Activated CD8-positive, alpha-beta memory T cell treated with anti-CD3 and anti-CD28 coated beads, Interleukin-2, amount 50 U/mL, for 48 hours (primary cell): ENCODE measurements at places on chromosomes 7 and 10.

DNA sequence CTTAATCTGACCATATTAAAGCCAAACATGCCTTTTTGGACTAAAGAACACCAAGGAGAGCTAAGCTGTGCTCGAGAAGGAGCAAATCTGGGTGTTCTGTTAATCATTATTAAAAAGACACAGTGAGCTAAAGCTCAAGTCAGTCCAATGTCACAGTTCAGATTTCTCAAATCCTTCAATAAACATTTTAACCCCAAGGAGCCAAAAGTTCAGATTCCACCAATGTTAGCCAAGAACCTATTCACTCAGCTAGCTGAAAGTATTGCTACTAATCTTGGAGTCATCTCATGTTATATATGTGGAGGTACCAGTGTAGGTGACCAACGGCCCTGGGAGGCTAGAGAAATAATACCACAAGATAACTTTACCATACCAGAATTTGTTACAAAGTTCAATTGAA is 14.5 kb upstream of the ZNF33B start:
- DNase-seq = no peak

DNA sequence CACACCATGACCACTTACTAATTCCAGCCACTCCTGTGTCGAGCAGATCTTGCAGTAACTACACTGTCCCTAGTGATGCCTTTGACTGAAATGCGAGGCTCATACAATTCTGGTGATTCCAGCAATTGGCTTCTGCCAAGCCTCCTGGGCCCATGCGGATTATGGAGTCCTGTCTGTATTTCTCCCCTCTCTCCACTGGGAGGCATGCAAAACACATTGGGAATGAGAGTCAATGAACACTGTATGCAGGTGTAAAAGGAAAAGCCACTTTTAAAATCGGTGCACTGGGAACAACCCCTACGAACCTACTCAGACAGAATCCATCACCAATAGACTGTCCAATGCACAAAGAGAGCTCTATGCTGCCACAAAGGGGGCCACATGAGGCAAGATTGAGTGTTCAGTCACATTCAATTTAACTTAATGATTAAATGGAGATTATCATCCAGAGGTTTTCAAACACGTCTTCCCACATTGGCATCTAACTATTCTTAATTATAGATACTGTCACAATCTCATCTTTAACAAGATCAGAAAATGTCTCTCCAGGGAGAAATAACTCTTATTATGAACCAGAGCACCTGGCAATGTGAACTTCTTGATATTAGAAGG is 550.6 kb downstream of the GLRX3 start:
- no peak for DNase-seq

GRCh38 chr7:16564909-16565426 is 38.3 kb downstream of the LRRC72 start:
- no peak for DNase-seq

GRCh38 chr10:50527442-50528043 is 96.2 kb downstream of the SGMS1 start:
- DNase-seq = no peak

GRCh38 chr7:151024435-151025056 is at the start of gene ATG9B:
ATG9B (minus strand) TSS chr7:151024494; CDS start chr7:151024423, 71 bp downstream.
- no peak for DNase-seq

GRCh38 chr7:289756-290553 is at the start of gene FOXL3:
FOXL3 (plus strand) TSS chr7:290170; CDS start chr7:290170, 0 bp downstream.
- no peak for DNase-seq

DNA sequence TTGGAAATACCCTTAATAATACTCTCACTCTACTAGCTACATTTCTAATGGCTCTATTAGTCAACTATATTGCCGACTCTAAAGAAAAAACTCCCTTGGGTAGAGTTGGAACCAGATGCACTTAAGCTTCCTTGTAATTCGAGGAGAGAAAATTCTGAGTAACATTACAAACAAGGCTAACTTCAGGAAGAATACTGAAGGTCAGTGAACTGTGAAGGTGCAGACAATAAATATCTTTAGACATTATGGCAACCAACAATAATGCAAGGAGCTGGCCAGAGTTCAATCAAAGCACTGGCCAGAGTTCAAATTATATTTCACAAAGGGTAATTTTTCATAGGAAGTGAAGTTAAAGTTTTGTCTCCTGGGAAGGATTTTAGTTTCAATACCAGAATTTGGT is 40.7 kb upstream of the MRLN start:
- DNase-seq = no peak

GRCh38 chr7:42395607-42396006 is 158.6 kb upstream of the GLI3 start:
- no peak for DNase-seq

DNA sequence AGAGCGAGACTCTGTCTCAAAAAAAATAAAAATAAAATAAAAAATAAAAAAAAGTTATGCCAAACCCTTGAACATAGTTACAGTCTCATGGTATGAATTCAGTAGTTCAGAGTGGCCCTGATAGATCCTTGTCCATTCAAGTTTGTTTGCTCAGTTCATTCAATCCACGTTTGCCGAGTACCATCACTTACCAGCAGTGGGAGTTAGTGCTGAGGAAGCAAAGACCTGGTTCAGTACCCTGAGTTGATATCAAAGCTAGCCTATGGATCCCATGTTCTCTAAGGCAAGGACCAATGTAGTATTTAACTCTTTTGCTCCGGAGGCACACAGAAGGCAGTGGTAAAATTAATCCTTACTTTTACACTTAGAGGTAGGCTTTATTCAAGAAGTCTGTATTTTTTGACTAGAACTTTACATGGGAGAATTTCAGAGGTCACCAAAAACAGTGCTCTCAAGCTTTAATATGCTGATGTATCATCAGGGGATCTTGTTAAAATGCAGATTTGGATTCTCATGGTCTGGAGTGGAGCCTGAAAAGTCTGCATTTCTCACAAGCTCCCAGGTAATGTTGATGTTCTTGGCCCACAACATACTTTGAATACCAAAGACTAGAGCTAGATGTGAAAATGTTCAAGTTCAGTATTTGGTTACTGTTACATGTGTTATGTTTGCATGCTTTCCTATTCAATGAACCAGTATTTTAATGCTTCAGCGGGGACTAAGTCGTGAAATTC is 38.1 kb upstream of the HBP1 start:
- no peak for DNase-seq

- no peak for DNase-seq
Measured at GRCh38 chr7:102913826-102914225, 1.0 kb downstream of the LRRC17 start.

GRCh38 chr7:148142660-148143248 is 447.8 kb upstream of the C7orf33 start:
- no peak for DNase-seq

DNA sequence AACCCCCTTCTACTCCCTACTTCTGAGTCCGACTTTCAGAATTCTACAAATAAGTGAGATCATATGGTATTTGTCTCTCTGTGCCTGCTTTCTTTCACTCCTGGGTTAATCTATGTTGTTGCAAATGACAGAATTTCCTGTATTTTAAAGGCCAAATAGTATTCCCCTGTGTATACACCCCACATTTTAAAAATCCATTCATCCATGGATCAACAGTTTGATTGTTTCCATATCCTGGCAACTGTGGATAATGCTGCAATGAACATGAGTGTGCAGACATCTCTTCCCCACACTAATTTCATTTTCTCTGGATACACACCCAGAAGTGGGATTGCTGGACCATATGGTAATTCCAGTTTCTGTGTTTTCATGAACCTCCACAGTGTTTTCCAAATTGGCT is 225.8 kb upstream of the TCERG1L start:
- no peak for DNase-seq

GRCh38 chr7:77459311-77459726 is 43.2 kb upstream of the GSAP start:
- no peak for DNase-seq

DNA sequence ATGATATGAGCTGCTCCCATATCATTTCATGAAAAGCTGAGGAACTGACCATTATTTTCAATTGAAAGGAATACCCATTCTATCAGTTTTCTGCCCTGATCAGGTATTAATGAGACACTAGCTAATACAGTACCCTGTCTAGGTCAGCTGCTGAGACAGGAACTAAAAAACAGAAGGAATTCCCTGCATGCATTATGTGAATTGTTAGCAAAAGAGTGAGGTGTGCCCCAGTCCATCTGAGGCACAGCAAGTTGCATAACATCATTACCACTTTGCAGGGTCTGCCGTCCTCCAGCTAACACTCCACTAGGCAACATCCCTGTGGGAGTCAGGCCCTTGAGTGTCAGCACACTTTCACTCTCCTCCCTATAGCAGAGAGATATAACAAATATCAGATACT is 11.1 kb upstream of the MSS51 start:
- DNase-seq = no peak

DNA sequence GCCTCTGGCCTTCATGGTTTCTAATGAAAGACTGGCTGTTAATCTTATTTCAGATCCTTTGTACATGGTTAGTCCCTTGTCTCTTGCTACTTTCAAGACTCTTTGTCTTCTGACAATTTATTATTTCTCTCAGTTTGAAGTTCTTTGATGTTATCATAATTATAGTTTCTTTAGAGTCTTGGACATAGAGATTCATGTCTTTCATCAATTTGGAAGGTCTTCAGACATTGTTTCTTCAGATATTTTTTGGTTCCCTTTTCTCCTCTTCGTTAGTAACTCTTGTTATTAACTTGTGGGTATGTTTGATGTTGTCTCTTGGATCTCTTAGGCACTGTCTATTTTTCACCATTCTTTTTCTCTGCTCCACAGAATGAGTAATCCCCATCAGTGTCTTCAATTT is 8.7 kb downstream of the ZNF37A start:
- DNase-seq = no peak

DNA sequence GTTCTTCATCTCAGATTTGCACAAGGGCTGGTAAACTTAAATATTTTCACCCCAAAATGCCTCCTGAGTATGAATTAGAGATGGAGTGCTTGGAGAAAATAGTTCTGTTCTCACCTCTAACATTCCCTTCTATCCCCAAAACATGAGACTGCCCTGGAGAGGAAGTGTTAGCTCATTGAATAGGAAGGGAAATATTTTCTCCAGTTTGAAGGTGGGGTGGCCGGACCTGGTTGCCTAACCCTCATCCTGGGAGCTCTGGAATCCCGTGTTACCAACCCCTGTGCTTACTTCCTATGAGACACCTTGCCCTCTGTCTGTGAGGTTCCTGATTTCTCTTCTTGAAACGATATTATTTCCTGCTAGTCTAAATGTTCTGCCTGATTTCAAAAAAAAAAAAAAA is 779 bp downstream of the IFIT2 start:
- no peak for DNase-seq

GRCh38 chr7:2598154-2598823 is 33.5 kb upstream of the TTYH3 start:
- DNase-seq = no peak

DNA sequence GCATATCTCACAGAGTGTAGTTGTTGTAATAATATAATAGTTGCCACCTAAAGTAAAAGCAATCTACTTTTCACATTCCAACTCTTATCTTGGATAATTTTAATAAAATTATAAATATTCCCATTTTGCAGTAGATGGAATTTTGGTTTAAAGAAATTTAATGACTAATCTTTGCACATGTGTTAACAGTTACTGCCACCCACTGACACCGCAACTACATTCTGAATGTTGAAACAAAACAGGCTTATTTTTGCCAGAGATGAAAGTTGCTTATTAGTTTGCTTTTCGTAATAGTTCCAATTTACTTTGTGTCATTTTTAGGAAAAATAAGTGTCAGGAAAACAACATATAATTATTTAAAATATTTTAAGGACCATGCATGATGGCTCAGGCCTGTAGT is 557.5 kb upstream of the PCDH15 start:
- no peak for DNase-seq

GRCh38 chr10:26438534-26439341 is 597 bp downstream of the APBB1IP start:
- DNase-seq = peak; percentile 83

DNA sequence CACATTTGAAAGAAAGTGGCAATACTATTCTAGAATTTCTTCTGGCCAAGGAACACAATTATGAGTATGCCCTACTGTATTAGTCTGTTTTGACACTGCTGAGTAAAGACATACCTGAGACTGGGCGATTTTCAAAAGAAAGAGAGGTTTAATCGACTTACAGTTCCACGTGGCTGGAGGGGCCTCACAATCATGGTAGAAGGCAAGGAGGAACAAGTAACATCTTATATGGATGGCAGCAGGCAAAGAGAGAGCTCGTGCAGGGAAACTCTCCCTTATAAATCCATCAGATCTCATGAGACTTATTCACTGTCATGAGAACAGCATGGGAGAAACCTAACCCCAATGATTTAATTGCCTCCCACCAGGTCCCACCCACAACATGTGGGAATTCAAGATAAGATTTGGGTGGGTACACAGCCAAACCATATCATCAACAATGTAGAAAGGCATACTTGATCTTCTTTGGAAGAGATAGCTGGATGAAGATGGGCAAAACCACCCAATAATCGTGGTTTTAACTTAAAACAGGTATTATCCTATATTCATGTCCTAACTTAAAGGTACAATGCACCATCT is 113.9 kb downstream of the ETV1 start:
- DNase-seq = no peak

- DNase-seq = no peak
Measured at GRCh38 chr7:7793921-7794320, 75.5 kb upstream of the RPA3 start.

GRCh38 chr10:14740684-14741247 is 33.9 kb downstream of the FAM107B start:
- no peak for DNase-seq

DNA sequence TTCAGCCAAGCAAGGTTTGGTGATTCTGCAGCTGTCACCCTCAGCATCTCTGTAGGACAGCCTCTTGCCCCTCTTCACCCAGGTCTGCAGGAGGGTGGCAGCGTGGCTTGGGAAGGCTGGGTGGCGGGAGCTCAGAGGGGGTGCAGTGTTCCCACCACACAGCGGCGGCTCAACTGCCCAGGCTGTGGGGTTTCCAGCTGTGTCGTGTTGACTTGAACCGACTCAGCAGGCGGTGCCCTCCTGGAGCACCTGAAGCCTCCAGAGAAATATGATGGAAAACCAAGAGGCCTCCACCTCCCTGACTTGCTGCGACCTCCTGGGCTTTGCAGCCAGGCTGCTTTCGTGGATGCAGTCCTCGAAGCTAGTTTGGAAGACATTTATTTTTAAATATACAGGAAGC is 68.0 kb upstream of the KLF6 start:
- DNase-seq = no peak

DNA sequence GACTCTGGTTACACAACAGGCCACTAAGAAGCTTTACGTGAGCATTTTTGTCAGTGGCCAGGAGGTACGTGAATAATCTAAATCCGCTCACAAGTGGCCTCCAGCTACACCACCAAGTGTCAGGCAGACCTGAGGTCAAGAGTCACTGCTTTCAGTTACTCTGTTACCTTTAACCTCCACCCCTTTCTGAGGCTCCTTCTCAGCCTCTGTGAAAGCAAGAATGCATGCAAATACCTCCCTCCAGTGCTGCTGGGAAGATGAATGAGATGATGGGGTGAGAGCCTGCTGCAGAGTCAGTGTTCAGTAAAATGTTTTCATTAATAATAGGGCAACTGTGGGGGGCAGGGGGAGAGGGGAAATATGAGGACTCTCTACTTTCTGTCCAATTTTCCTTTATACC is 11.2 kb downstream of the DDC start:
- no peak for DNase-seq
